ENCODE measurements at places on chromosomes 5 and 9.

GRCh38 chr9:111663301-111663823, 2.0 kb downstream of the GNG10 start:
- no peak for DNase-seq

DNA sequence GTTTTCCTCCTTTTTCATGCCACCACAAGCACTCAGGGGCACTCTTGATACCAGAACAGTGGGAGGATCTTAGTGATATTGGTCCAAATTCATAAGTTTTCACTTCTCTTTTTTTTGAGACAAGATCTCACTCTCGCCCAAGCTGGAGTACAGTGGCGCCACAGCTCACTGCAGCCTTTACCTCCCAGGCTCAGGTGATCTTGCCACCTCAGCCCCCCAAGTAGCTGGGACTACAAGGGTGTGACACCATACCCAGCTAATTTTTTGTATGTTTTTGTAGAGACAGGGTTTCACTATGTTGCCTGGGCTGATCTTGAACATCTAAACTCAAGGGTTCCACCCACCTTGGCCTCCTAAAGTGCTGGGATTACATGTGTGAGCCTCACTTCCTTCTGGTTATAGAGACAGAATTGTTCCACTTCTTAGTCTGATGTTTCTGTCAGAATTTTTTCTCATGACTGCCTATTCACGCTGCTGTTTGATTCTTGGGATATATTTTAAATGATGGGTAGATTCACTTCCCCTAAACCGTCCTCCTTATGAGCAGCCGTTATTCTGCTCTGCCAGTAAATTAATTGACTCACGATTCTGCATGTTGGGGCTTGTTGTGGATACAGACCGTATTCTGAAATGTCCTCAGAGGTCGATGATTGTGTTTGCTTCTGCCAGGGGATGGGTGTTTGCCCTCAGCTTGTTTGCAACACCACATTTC, 30.8 kb downstream of the MTAP start:
- DNase-seq, result peak; percentile 37

- no peak for DNase-seq
Measured at GRCh38 chr9:113957821-113958341, 81.8 kb downstream of the ZNF618 start.

GRCh38 chr5:505951-506525, 18.2 kb downstream of the SLC9A3 start:
- no peak for DNase-seq

DNA sequence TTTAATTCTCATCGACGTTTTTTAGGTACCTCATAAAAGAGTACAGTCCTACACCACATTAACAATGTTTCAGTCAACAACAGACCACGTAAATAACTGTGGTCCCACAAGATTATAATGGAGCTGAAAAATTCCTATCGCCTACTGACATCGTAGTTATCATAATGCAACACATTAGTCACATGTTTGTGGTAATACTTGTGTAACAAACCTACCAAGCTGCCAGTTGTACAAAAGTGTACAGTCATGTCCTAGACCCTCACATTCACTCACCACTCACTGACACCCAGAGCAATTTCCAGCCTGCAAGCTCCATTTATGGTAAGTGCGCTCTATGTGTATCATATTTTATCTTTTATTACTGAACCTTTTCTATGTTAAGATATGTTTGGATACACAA, 16.8 kb downstream of the GNAQ start:
- no peak for DNase-seq

DNA sequence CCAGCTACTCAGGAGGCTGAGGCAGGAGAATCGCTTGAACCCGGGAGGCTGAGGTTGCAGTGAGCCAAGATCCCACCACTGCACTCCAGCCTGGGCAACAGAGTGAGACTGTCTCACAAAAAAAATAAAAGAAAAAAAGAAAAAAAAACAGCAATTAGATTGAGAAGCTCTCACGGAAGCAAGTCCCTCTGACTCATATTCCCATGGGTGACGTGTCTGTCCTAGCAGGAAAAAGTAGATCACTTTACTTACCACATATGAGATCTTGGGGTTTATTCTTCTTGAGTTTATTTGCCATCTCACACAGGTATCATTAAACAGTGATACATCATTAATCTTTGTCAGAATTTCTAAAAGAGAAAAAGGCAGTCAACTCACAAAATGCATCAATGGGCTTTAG, 62.6 kb downstream of the SUSD1 start:
- DNase-seq, result no peak

GRCh38 chr5:80629281-80629680, 25.2 kb upstream of the MSH3 start:
- DNase-seq, result no peak

GRCh38 chr5:113090336-113091106, 113.9 kb downstream of the DCP2 start:
- DNase-seq, result no peak

DNA sequence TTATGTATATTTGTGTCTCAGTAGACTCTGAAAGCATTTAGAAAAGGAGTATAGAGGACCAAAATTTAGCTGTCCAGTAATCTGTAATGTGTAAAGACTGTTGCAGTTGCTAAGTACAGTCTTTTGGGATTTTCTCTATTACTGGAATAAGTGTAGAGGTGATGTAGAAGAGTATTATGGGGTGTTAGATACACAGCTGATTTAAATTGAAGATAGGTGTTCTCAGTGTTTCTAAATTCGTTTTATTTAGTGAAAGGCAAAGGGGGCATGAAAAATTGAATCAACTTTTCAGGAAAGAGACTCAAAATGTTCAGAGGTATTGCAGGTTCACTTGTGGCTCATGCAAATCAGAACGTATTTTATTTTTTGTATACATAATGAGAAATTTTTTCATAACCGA, 13.6 kb downstream of the SMAD5 start:
- no peak for DNase-seq

- DNase-seq, result no peak
Measured at GRCh38 chr9:122115176-122116035, 22.3 kb upstream of the TTLL11 start.

- no peak for DNase-seq
Measured at GRCh38 chr9:94289691-94290090, 30.6 kb downstream of the ZNF169 start.

GRCh38 chr9:116476935-116477381, 210.1 kb upstream of the TRIM32 start:
- no peak for DNase-seq

- no peak for DNase-seq
Measured at GRCh38 chr5:56270058-56270457, 36.9 kb upstream of the ANKRD55 start.

GRCh38 chr9:110133059-110133458, 74.9 kb downstream of the C9orf152 start:
- no peak for DNase-seq

GRCh38 chr5:132830436-132831094, at the start of gene SHROOM1:
SHROOM1 (minus strand) TSS chr5:132830647; CDS start chr5:132826140, 4,507 bp downstream.
- no peak for DNase-seq

DNA sequence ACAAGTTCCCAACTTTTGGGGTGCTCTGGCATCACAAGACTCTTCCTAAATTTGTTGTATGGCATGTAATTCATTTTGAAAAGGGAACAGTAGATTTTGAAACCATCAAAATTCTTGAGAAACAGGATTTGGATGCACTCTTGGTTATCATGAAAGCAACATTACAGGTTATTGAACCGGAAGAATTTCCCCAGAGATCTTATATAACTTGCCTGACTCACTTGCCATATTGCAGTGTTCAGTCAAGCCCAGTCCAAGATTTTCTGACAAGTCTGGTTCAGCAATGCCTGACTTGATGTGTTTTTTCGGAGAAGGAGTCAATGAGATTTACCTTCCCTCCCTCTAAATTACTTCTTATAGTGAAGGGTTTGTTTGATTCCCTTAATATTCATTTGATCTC, 32.0 kb downstream of the SMIM15 start:
- DNase-seq, result no peak

DNA sequence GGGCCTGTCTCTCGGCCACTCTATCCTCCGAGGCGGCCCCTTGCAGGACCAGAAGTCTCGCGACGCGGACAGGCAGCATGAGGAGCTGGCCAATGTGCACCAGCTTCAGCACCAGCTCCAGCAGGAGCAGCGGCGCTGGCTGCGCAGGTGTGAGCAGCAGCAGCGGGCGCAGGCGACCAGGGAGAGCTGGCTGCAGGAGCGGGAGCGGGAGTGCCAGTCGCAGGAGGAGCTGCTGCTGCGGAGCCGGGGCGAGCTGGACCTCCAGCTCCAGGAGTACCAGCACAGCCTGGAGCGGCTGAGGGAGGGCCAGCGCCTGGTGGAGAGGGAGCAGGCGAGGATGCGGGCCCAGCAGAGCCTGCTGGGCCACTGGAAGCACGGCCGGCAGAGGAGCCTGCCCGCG, 283.5 kb downstream of the ARHGEF28 start:
- no peak for DNase-seq

DNA sequence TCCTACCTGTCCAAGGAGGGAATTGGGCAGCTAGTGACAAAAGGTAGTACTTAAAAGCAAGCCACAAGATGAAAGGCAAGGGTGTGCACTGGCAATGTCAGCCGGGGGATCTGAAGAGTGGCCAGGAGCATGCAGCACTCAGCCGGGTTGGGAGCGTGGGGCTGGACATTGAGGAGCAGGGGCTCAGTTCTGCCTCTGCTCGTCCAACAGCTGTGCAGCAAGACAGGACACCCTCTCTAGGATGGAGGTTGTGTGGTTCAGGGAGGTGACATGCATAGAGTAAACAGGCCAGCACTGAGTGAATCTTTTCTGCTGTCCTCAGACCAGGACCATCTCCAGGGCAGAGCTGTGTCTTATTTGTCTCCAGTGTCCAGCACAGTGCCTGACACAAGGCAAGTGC, 235.3 kb downstream of the CRB2 start:
- DNase-seq, result no peak

DNA sequence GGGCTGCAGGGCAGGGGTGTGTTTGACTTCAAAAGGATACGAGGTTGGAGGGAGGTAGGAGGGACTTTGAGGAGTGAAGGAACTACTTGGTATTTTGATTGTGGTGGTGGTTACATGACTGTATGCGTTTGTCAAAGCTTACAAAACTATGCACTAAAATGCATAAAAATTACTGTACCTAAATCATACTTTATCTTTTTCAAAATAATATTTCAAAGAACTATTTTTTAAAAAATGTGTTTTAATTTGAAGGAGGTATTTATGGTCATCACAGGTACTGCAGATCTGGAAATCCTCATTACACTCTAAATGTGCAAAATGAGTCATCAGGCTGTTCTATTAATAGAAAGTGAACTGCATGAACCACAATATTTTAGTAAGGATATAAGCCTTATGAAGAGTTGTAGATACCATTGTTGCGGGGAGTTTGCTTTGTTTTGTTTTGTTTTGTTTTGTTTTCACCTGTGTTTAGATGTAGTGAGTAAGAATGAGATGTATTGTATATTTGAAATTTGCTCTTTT, 116.9 kb downstream of the ARRDC3 start:
- DNase-seq, result no peak

DNA sequence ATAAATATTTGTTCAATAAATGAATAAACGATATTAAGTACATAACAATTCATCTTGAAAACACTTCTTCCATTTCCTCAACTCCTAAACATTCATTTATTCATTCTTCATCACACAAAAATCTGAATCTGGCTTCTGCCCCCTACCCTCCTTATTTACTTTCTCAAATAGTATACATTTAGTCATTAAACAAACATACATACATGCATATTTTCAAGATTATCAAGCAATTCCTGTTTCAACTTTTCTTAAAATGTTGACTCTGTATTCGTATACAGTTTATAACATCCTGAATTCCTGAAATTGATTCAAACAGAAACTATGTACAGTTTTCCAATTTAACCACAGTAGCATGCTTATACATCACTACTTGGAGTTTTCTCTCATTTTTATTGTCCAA, 129.0 kb downstream of the MUSK start:
- no peak for DNase-seq

DNA sequence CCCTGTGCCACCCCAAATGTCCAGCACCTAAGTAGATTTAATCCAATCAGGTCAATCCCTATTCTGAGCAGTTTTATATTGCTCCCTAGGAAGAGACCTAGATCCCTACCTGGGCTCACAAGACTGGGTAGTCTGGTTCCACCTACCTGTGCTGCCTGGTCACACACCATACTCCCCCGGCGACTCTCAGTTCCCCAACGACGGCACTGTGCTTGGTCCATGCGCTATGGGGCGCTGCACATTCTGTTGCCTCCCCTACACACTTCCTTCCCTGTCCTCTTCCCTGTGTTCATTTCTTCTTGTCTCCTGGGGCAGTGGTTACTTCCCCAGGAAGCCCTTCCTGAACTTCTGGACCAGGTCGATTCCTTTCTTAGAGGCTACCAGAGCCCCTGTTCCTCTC, 109.9 kb upstream of the IL12B start:
- DNase-seq, result no peak

- no peak for DNase-seq
Measured at GRCh38 chr9:37382982-37383357, 39.5 kb upstream of the GRHPR start.

- no peak for DNase-seq
Measured at GRCh38 chr5:154829589-154830218, 20.7 kb downstream of the FAXDC2 start.

DNA sequence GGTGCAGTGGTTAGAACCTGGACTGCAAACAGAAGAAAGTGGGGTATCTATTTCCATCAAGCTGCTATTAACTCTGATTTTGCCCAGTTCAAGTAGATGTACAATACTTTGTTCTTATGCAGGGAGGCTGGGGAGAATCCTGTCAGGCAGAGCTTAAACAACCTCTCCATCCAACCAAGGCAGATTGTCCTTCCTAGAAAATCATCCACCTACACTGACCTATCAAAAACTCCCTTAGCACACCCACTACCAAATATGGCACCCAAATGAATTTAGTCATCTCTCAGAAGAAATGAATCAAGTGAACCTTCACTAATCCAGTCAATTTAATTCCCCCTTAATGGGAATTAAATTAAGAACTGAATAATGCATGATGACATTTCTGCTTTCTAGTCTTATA, 18.4 kb upstream of the HEMGN start:
- no peak for DNase-seq

DNA sequence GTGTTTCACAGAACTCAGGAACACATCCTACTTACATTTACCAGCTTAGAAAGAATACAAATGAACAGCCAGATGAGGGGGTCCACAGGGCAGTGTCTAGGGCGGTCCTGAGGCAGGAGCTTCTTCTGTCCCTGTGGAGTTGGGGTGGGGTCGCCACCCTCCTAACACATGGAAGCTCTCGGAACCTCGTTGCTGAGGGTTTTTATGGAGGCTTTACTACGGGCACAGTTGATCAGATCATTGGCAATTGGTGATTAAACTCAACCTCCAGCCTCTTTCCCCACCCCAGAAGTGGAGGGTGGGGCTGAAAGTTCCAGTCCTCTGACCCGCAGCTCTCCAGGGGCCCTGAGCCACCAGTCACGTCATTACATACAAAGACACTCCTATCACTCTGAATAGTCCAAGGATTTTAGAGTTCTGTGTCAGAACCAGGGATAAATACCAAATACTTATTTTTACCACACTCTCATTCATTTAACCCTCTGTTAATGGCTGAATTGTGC, 156.9 kb downstream of the COL23A1 start:
- no peak for DNase-seq

DNA sequence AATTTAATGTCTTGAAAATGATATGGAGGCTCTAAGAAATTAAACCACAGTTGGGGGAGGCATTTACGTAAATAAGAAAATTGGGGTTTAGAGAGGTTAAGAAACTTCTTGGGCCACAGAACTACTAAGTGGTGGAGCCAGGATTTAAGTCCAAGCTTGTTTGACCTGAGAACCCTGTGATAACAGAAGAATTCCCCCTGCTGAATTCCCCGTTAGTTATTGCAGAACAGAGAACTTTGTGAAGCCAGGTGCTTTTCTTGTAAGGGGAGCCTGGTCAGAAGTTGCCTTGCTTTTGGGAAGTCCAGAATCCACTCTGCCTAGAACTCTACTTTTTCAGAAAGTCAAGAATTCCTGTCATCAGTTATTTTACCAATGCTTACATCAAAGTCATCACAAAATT, 309.3 kb upstream of the SEMA6A start:
- no peak for DNase-seq

Measured in HL-60 (cell line).